GM13976 (cell line): ENCODE measurements at places on chromosomes 12 and 14.

DNA sequence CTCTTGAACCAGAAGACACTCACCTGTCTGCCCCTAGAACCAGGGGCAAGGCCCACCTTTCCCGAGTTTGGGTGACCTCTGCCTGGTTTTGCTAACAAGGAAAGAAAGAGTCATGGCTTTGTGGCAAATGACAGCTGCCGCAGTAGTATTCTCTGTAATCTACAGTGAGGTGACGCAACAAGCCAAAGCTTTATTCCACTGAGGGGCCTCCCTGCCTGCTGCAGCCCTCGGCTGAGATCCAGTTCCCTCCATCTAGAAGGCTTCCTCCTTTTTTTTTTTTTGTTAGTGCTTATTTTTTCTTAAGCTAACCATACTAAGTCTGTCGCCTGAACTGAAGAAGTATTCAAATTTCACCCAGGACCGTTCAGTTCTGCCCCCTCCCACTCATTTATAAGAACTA lies 142.3 kb upstream of the TMCC3 start:
- no peak for DNase-seq

- DNase-seq: no peak
Observed at GRCh38 chr12:111355201-111355925, 13.5 kb downstream of the PHETA1 start.

- no peak for DNase-seq
Observed at GRCh38 chr14:55800156-55800785, 220.3 kb downstream of the KTN1 start.

DNA sequence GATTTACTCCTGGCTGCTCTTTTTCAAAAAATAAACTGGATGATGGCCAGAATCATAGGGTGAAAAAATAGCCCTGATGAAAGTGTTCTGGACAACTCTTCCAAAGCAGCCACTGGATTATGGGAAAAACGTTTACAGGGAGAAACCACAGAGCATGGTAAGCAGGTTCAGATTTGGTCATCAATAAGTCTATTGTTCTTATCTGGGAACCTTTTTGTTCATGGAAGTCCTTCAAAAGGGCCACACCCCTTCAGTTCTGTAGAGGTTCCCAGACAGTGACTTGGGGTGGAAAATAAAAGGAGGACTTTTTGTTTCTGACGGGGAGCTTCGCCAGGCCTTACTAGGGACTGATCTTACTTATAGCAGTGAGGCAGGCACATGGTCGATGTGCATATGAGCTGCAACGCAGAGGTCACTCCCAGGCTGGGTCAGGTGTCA lies 117.4 kb upstream of the SLC38A2 start:
- DNase-seq: no peak

- no peak for DNase-seq
Observed at GRCh38 chr12:2561367-2561766, 233.4 kb upstream of the FKBP4 start.

- DNase-seq: no peak
Observed at GRCh38 chr12:82858534-82858917, 171.8 kb downstream of the TMTC2 start.

DNA sequence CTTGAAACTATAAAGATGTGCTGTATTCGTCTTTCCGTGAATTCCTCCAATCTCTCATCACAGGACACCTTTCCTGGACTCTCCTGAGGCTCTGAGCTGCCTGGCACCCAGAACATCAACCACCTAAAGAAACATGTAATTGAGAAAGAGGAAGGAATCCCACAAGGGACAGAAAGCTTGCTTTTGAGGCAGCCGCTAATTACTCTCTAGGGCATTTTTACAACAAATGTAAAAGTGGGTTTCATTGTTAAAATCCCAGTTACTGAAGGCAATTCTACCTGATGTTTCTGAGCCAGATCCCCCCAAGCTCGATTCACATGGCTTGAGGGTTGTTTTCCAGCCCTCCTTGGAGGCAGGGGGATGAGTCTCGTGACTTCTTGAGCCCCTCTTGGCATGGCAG lies 238.5 kb upstream of the LHX5 start:
- no peak for DNase-seq

DNA sequence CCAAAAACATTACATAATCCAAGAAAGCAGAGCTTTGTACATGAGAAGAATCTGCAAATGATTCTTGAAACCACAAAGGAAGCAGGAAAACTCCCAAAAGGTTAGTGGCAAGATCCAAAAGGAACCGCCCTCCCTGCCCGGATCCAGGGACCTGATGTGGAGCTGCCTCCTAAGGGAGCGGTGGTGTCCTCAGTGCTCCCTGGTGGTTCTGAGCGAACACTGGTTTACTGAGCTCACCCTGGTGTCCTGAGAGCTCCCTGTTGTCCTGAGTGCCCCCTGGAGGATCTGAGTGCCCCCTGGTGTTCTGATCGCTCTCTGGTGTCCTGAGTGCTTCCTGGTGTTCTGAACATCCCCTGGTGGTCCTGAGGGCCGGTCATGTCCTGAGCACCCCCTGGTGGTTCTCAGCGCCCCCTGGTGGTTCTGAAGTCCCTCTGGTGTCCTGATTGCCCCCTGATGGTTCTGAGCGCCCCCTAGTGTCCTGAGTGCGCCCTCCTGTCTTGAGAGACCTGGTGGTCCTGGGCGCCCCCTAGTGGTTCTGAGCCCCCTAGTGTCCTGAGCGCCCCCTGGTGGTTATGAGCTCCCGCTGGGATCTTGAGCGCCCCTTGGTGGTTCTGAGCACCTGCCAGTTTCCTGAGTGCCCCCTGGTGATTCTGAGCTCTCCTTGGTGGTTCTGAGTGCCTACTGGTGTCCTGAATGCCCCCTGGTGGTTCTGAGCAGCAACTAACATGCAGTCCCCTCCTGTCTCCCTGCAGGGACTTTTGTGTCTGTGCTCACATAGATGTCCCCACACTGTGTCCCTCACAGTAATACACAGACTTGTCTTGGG lies 891.1 kb downstream of the TMEM121 start:
- DNase-seq: peak; percentile 80

DNA sequence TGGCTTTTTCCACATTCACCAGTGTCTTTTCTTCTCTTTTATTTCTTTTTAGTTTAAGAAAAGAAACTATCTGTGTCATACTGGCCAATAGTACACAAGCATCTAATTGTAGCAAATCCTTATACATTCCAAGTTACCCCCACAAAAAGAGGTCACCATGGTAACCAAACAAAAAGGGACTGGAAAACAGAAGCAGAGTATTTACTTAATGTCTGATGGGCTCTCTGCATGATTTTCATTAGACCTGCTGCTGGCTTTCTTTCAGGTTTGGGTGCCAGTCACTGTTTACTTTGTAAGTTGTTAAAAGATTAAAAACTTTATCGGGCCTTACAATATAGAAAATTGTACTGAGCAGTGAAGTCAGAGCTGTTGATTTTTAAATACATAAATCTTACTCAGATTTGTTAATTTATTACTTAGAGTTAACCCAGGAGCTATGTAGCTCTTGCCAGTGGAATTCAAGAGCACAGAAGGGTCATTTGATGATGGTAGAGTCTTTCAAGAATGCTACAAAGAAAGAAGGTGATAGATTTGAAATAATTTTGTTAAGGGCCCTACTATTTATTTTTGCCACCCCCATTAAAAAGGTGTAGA lies 123.9 kb downstream of the BRMS1L start:
- no peak for DNase-seq
